ENCODE measurements at places on chromosomes 13 and 19. TPM values are rescaled to one million over a fixed set of nuclear protein-coding genes. Genes with fewer than 3 reads are reported as not detected.

Gene CPAMD8
- 117 TPM for total RNA-seq

Gene CABP5
- not detected for total RNA-seq

Gene CACNG7
- total RNA-seq: 5.1 TPM

Gene IGFL4
- 1.6 TPM for total RNA-seq

Gene NTN5
- 1.2 TPM for total RNA-seq

Gene JAK3
- total RNA-seq: 2.8 TPM

- H3K4me1 ChIP-seq: peaks cover under 1% of the 10 kb centered on the region
- H3K27ac ChIP-seq: no peak overlapping the region
- no peak overlapping the region for H3K4me3 ChIP-seq
- H3K27me3 ChIP-seq: no peaks in the 10 kb centered on the region
- no peaks in the 10 kb centered on the region for H3K36me3 ChIP-seq
Measured at GRCh38 chr13:50580684-50581305, 262.7 kb downstream of the DLEU7 start.

GRCh38 chr13:48741377-48741776 lies 87.6 kb downstream of the CYSLTR2 start:
- H3K4me1 ChIP-seq: peaks cover 4% of the 10 kb centered on the region
- H3K27me3 ChIP-seq: no peaks in the 10 kb centered on the region
- H3K4me3 ChIP-seq: no peak overlapping the region
- peak; percentile 21 for DNase-seq
- no peaks in the 10 kb centered on the region for H3K36me3 ChIP-seq

DNA sequence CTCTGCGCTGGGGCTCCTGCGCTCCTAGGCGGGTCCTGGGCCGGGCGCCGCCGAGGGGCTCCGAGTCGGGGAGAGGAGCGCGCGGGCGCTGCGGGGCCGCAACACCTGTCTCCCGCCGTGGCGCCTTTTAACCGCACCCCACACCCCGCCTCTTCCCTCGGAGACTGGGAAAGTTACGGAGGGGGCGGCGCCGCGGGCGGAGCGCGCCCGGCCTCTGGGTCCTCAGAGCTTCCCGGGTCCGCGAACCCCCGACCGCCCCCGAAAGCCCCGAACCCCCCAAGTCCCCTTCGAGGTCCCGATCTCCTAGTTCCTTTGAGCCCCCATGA lies at the start of gene GJB2:
TSS of gene GJB2 (minus strand) at position 103 of the 326 bp plus-strand sequence. CDS start 3,357 bp downstream, outside the sequence.
- no peaks in the 10 kb centered on the region for H3K36me3 ChIP-seq
- peaks cover 67% of the 10 kb centered on the region for H3K27me3 ChIP-seq
- DNase-seq: no peak
- H3K27ac ChIP-seq: peak within 1 kb of the TSS; percentile 7
- peaks cover 23% of the 10 kb centered on the region for H3K4me1 ChIP-seq
- H3K4me3 ChIP-seq: peak within 1 kb of the TSS; percentile 24

- H3K36me3 ChIP-seq: no peaks in the 10 kb centered on the region
- DNase-seq: no peak
- H3K4me3 ChIP-seq: no peak overlapping the region
- H3K27ac ChIP-seq: no peak overlapping the region
- no peaks in the 10 kb centered on the region for H3K27me3 ChIP-seq
Measured at GRCh38 chr13:67341406-67341805, 111.3 kb upstream of the PCDH9 start.

DNA sequence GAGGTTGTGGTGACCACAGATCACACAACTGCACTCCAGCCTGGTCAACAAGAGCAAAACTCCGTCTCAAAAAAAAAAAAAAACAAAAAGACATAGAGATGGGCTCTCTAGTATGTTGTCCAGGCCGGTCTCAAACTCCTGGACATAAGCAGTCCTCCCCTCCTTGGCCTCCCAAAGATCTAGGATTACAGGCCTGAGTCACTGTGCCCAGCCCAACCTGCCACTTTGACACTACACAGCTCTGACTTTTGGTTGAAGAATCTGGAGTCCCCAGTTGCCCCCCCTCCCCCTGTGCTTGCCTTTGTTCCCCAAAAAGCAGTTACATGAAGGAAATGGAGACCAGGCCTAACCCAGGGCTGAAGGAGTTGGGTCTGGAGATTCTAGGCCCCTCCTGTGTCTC lies 12.9 kb downstream of the CARM1 start:
- no peak for DNase-seq
- H3K27me3 ChIP-seq: no peaks in the 10 kb centered on the region

- DNase-seq: no peak
- no peaks in the 10 kb centered on the region for H3K4me1 ChIP-seq
- no peaks in the 10 kb centered on the region for H3K36me3 ChIP-seq
Measured at GRCh38 chr13:44063467-44063866, 183.8 kb downstream of the LACC1 start.

- H3K36me3 ChIP-seq: no peaks in the 10 kb centered on the region
- no peaks in the 10 kb centered on the region for H3K27me3 ChIP-seq
- DNase-seq: no peak
- peaks cover 15% of the 10 kb centered on the region for H3K4me1 ChIP-seq
Measured at GRCh38 chr13:50844084-50844875, 788 bp upstream of the DLEU7 start.

GRCh38 chr13:97978651-97979050 lies 25.2 kb downstream of the IPO5 start:
- H3K27me3 ChIP-seq: no peaks in the 10 kb centered on the region
- no peak overlapping the region for H3K27ac ChIP-seq
- no peak overlapping the region for H3K4me3 ChIP-seq
- peaks cover 4% of the 10 kb centered on the region for H3K4me1 ChIP-seq
- peaks cover 3% of the 10 kb centered on the region for H3K36me3 ChIP-seq

DNA sequence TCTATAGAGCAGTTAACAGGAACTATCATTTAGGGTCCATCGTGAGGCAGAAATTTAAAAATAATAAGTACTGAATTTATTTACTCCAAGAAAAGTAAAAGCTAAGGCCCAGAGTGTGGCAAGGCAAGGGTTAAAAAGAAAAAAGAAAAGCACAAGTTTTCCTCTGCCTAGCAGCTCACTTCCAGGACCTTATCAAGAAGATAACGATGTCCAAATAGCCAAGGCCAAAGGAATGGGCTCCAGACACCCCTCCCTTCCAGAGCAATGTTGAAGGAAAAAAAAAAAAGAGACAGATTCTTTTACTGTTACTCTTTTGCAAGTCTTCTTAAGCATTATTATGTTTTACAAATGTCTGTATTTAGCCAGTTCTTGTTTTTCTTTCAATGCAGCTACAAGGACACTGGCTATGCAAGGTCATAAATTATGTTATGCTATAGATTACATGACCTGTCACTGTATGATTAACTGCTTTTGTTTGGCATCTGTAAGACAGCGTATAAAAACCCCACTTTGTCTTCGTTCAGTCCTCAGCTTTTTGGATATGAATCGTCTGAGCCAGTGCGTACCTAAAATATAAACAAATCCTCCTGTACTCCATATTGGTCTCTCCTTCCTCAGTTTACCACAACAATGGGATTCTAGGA lies 2.9 kb upstream of the ZNF700 start:
- H3K4me1 ChIP-seq: peaks cover 21% of the 10 kb centered on the region
- H3K4me3 ChIP-seq: no peak overlapping the region
- H3K27ac ChIP-seq: no peak overlapping the region
- H3K36me3 ChIP-seq: no peaks in the 10 kb centered on the region
- no peak for DNase-seq

DNA sequence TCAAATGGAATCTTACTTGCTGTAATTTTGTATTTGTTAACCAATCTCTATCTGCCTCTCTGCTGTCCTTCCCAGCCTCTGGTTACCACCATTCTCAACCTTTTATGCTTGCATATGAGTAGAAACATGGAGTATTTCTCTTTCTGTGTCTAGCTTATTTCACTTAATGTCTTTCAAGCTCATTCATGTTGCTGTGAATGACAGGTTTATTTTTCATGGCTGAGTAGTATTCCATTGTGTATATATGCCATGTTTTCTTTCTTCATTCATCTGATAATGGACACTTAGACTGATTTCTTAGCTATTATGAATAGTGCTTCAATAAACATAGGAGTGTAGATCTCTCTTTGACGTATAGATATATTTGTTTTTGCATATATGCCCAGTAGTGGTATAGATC lies 13.4 kb downstream of the ZNF460 start:
- no peak for DNase-seq
- no peak overlapping the region for H3K4me3 ChIP-seq
- peaks cover 34% of the 10 kb centered on the region for H3K36me3 ChIP-seq

DNA sequence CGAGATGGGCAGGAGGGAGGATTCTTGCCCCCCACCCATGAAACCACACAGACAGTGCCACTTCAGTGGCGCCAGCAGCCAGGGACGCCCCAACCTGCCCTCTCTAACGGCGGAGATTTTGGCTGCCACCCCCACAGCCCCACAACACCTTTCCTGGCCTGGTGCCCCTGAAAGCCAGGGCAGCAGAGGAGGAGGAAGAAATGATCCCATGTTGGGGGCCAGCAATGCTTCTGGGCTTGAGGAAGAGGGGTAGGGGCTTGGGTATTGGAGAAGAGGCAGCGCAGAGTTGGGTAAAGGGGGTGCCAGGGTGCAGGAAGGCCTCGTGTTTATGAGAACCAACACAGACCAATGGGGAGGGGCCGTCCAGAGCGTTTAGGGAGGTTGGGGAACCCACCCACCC lies 1.7 kb downstream of the MLLT1 start:
- no peaks in the 10 kb centered on the region for H3K27me3 ChIP-seq
- peaks cover 19% of the 10 kb centered on the region for H3K36me3 ChIP-seq
- no peak for DNase-seq
- H3K27ac ChIP-seq: no peak overlapping the region
- H3K4me1 ChIP-seq: peaks cover 62% of the 10 kb centered on the region

DNA sequence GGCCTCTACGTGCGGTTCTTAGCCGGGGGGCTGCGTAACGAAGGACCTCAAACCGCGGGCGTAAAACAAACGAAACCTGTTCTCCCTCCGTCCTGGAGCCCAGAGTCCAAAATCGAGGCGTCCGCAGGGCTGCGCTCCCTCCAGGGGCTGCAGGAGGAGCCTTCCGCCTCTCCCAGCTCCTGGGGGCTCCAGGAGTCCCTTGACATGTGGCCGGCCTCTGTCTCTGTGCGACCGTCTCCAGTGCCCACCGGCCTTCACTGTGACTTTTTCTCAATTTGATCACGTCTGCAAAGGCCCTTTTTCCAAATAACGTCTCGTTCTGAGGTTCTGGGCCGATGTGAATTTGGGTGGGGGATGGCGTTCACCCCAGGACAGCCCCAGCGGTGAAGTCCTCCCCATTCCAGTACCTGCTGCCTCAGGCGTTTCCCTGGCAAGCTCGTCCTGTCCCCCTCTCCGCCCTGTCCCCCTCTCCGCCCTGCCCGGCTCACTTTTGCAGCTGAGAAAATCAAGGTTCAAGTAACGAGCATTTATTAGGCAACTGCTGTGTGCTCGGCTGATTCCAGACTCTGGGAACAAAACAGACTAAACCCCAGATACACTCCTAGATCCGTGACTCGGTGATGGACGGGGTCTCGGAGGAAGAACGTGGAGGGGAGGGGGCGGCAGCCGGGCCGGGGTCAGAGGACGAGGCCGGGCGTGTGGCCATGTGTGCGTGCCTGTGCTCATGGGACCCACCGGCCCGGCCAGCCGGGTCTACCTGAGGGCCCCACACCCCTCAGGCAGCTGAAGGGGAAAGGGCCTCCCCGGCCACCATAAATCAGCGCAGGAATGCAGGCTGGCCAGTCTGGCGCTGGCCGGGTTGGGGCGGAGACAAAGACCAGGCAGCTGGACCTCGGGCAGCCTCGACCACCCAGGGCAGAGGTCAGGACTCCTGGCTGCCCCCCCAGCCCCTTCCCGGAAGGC lies 28.1 kb upstream of the WDR18 start:
- peaks cover 58% of the 10 kb centered on the region for H3K4me1 ChIP-seq
- no peaks in the 10 kb centered on the region for H3K27me3 ChIP-seq
- H3K4me3 ChIP-seq: no peak overlapping the region
- no peak for DNase-seq

- H3K27me3 ChIP-seq: no peaks in the 10 kb centered on the region
- H3K36me3 ChIP-seq: no peaks in the 10 kb centered on the region
- DNase-seq: no peak
- no peaks in the 10 kb centered on the region for H3K4me1 ChIP-seq
Measured at GRCh38 chr13:76386321-76386720, 499.9 kb downstream of the KCTD12 start.

DNA sequence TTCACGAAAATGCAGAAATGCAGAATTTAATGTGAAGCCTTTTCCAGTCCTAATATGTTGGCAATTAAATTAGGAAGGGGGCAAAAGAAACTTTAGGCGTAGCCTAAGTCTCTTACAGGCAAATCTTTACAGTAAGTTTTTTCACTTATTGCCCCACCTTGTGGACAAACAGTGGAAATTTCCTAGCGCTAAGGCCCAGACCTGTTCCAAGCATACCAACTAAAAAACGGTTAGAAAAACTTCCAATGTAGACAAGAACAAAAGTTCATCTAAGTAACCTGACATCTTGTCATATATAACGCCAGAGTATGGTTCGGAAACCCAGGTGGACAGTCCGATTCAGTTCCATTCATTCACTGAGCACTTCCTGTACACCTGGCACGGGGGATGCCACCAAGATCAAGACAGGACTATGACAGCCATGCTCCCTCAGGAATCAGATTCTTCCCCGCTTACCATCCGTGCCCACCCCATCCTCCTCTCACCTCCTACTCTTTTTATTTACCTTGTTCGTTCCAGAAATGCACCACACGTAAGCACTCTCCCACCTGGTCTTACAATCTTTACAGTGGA lies 4.9 kb downstream of the ZAR1L start:
- no peak overlapping the region for H3K4me3 ChIP-seq
- H3K36me3 ChIP-seq: no peaks in the 10 kb centered on the region
- H3K27me3 ChIP-seq: no peaks in the 10 kb centered on the region
- no peak for DNase-seq
- H3K4me1 ChIP-seq: peaks cover 9% of the 10 kb centered on the region
- no peak overlapping the region for H3K27ac ChIP-seq

- peaks cover 92% of the 10 kb centered on the region for H3K36me3 ChIP-seq
- H3K27ac ChIP-seq: no peak overlapping the region
- H3K4me3 ChIP-seq: no peak overlapping the region
- peaks cover 38% of the 10 kb centered on the region for H3K4me1 ChIP-seq
- no peaks in the 10 kb centered on the region for H3K27me3 ChIP-seq
Measured at GRCh38 chr19:46731007-46731501, 14.1 kb upstream of the PRKD2 start.

- H3K36me3 ChIP-seq: no peaks in the 10 kb centered on the region
- no peak for DNase-seq
- H3K27me3 ChIP-seq: no peaks in the 10 kb centered on the region
- no peaks in the 10 kb centered on the region for H3K4me1 ChIP-seq
- no peak overlapping the region for H3K27ac ChIP-seq
Measured at GRCh38 chr13:75507027-75508001, 25.3 kb upstream of the TBC1D4 start.

DNA sequence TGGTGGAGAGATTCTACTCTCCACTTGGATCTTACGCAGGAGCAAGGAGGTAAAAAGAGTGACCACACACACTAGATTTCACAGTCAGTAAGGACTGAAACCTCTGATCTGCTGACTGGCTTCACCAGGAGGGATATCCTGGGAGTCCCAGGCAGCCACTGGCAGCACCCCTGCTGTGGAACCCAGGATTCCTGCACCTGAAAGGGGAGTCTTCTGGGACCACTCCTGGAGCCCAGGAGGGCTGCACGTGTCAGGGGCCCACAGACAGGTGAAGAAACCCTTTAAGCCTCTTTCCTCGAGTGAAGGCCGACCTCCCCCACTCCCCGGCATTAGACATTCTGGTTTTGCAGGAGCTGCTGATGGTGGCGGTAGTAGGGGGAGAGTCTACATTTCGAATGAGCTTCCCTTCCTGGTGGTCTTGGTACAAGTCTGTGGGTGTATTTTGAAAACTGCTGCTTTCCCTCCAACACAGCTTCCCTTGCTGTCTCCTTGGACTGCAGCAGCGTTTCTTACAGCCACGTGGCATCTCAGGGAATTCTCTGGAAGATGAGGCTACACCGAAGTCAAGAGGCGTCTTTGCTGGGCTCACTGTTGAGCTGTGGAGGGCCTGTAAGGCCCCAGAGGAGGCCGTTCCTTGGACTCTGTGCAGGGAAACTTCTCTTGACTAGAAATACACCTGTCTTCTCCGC lies 62.6 kb downstream of the ALOX5AP start:
- no peaks in the 10 kb centered on the region for H3K36me3 ChIP-seq
- no peak for DNase-seq
- H3K4me3 ChIP-seq: no peak overlapping the region
- peaks cover 25% of the 10 kb centered on the region for H3K4me1 ChIP-seq

Measured in spinal cord (tissue), 10 donors.